Temporal lobe (tissue), 4 donors: ENCODE measurements at places on chromosomes 1 and 21. TPM values are rescaled to one million over a fixed set of nuclear protein-coding genes. Genes with fewer than 3 reads are reported as not detected.

Gene COL6A1
- total RNA-seq = 50.9 TPM

Gene DPT
- 0.49 TPM for total RNA-seq

Gene ZNF695
- 6.9 TPM for total RNA-seq

Gene BGLAP
- total RNA-seq = 0.25 TPM

Gene AMY2B
- total RNA-seq = 60.5 TPM

Gene ANGPTL3
- not detected for total RNA-seq

Gene TAF12
- total RNA-seq = 11.3 TPM

Gene DRAXIN
- total RNA-seq = 122 TPM

Gene PSMB2
- total RNA-seq = 20.2 TPM

Gene PRRX1
- total RNA-seq = 5.4 TPM

Gene HES3
- not detected for total RNA-seq

Gene NPPB
- total RNA-seq = not detected

Gene ACTL8
- total RNA-seq = not detected
